ENCODE measurements at places on chromosomes 2 and 18.

DNA sequence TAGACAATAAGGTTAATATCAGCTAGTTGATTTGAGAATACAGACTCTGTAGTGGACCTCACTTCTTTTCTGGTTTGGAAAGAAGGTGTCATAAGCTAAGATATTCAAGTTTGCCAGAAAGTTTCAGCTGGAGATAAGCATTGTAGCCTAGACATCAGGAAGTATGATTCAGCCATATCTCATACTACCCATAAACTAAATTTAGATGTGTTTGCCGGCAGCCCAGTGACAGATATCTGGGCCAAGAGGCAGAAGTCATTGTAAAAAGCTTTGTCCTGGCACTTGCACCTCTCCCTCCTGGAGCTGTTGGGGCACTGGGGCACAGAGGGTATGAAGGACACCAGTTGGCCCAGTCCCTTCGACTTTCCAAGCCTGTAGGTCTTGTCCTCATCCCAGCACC is 128.0 kb downstream of the EPHA4 start:
- no peak for DNase-seq

- DNase-seq = no peak
Measured at GRCh38 chr18:63619661-63620060, 24.4 kb downstream of the SERPINB4 start.

DNA sequence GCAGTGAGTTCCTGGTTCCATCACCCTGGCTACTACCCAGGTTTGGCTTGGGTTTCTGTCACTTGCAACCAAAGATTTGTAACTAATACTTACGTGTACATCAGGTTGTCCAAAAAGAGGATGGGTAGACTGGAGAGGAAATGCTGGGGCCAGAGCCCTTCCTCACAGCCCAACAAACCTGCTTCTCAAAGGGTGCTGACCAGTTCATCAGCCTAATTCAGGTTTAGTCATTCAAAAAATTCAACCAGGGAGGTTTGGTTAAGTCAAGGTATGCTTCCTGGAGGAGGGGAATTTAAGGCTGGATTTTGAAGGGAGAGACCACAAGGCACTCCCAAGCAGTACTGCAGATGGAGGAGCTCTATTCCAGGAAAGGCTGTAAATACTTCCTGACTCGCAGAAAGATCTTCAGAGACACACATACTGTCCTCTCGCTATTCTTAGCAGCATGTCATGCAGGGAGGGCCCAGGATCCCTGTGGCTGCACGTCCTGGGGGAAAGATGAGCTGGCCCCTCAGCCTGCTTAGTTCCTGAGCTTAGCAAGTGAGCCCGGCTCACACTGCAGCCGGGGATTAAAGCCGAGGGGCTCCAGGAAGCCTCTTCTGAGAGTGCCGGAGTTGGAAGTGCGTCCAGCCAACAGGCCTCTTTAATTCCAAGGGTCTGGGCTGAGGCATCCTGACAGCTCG is 40.0 kb upstream of the BIN1 start:
- DNase-seq = no peak

DNA sequence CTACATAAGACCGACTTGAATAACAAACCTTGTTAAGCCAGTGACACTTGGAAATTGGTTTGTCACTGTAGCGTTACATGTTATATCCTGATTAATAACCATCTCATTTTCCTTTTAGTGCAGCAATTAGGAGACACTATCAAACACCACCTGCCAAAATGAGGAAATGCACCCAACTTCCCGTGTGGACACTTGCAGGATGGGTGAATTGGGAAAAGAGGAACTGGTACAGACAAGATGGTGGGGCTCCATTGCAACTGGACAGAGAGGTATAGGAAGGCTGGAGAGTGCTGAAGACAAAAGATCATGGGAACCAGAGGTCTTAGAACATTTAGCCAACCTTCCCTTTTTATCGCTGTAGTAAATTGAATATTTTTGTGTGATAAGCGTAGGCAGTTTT is 816.3 kb upstream of the HS6ST1 start:
- no peak for DNase-seq

DNA sequence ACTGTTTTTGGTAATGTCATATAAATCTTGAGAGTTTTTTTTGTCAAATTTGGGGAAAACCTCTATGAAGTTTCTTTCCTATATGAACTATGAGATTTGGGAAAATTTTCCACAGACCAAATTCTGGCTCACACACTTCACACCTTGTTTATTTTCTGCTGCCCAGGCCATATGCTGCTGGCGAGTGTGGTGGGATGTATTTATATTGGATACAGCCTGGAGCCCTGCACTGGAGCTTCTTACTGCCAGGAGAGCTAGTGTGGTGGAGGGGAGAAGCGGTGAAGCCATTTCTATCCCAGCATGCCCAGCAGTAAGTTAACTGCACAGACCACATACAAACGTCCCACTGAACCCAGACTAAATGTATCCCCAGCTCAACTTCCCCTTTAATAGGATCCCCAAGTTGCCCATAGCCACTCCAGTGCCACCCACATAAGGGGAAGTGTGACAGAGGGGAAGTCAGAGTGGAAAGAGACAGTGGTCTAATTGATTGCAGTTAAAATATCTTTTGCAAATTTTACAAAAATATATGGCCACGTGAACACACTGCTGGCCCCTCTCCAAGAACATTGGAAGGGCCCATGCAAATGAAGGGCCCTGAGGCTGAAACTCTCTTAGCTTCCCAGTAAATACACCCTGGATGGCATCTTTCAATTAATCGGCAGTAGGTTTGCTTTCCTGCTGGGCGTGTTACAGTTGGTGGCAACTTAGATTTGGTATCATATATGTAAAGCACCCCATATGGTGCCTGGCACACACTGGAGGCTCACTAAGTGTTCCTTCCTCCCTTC is 146.6 kb upstream of the ITGA6 start:
- no peak for DNase-seq

DNA sequence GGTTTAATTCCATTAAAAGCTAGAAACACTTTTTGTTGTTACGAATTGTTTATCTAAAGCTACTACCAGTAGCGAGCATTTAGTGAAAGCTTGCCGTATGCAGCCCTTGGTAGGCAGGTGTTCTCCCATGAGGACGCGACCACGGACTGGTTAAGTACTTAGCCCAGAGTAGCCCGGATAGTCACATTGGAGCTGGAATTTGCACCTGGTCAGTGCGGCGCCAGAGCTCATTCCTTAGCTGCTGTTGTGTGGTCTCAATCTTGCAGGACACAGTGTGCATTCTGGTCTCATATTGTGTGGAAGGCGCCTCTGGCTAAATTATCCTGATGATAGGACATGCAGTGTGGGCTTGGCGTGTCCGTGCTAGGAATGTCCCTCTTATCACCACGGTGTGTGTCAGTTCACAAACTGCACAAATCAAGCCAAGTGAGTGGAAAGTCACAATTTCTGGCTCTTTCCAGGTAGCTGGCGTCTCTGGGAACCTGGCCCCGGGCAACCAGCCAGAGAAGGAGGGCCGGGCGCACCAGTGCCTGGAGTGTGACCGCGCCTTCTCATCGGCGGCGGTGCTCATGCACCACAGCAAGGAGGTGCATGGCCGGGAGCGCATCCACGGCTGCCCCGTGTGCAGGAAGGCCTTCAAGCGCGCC is 133.3 kb downstream of the ZNF236 start:
- DNase-seq = no peak

- DNase-seq = no peak
Measured at GRCh38 chr2:102418421-102418961, 4.5 kb upstream of the IL18RAP start.

DNA sequence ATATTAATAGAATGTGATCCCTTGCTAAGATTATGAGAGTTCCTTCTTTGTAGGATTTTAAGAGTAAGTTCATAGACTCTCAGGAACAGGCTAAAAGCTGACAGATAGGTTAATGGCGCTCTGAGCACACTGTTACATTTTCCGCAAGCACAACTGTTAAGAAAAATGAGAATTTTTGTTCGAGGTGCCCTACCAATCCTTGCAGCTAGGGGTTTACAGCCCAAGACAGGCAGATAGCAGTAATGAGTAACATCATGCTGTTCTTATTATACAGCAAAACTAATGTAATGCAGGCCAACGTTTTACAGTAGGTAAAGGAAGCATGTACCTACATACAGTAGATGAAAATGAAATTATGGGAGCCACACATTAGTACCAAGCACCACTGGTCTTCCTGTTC is 11.2 kb upstream of the BOD1L2 start:
- DNase-seq = no peak

DNA sequence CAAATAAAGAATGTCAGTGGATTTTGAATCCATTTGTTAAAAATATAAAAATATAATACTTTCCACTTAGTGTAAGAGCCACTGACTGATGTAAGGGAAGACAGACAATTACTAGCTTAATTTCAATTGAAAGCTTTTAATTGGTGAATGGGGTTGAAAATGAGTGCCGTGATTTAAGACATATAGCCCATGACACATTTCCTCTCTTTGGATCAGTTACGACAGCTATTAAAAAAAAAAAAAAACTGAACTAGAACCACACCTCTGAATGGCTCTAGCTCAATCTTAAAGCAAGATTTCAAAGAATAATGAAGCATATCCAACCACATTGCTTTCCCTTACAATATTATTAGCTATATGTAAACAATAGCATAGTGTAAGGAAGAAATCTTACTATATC is 44.0 kb downstream of the CIB4 start:
- no peak for DNase-seq

GRCh38 chr2:44442019-44442418 is 80.3 kb downstream of the CAMKMT start:
- DNase-seq = no peak

- DNase-seq = no peak
Measured at GRCh38 chr2:24495451-24495850, 4.4 kb downstream of the NCOA1 start.

GRCh38 chr2:60741576-60741975 is 14.5 kb upstream of the PAPOLG start:
- DNase-seq = no peak

GRCh38 chr2:95122197-95122551 is 566 bp upstream of the MRPS5 start:
- DNase-seq = no peak
